Type B pancreatic cell (in vitro differentiated cells): ENCODE measurements at places on chromosomes 12 and 14.

GRCh38 chr12:54016478-54016964 lies 7.7 kb downstream of the HOXC8 start:
- no peak for DNase-seq

DNA sequence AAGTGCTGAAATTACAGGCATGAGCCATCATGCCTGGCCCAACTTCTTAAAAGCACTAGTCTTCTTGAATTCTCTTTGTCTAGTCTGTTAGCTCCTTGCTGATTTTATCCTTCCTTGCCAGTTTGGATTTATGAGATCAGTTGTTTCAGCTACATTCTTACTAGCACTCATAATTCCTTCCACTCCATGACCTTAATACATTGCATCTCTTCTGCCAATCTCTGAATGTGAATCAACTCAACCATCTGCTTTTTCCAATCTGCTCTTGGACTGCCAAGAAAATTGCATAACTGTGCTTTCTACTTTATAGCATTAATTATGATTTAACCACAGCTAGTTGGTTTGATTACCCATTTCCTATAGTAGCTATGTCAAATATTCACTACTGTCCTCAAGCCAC lies 14.9 kb upstream of the HEATR5A start:
- DNase-seq = no peak

DNA sequence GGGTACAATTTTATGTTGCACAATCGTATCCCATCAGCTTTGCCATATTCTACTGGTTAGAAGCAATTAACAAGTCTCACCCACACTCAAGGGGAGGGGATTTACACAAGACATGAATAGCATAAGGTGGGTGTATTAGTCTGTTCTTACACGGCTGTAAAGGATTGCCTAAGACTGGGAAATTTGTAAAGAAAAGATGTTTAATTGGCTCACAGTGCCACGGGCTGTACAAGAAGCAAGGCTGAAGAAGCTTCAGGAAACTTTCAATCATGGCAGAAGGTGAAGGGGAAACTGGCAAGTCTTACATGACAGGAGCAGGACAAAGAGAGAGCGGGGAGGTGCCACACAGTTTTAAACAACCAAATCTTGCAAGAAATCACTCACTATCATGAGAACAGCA lies 231.8 kb upstream of the AMIGO2 start:
- DNase-seq = no peak

DNA sequence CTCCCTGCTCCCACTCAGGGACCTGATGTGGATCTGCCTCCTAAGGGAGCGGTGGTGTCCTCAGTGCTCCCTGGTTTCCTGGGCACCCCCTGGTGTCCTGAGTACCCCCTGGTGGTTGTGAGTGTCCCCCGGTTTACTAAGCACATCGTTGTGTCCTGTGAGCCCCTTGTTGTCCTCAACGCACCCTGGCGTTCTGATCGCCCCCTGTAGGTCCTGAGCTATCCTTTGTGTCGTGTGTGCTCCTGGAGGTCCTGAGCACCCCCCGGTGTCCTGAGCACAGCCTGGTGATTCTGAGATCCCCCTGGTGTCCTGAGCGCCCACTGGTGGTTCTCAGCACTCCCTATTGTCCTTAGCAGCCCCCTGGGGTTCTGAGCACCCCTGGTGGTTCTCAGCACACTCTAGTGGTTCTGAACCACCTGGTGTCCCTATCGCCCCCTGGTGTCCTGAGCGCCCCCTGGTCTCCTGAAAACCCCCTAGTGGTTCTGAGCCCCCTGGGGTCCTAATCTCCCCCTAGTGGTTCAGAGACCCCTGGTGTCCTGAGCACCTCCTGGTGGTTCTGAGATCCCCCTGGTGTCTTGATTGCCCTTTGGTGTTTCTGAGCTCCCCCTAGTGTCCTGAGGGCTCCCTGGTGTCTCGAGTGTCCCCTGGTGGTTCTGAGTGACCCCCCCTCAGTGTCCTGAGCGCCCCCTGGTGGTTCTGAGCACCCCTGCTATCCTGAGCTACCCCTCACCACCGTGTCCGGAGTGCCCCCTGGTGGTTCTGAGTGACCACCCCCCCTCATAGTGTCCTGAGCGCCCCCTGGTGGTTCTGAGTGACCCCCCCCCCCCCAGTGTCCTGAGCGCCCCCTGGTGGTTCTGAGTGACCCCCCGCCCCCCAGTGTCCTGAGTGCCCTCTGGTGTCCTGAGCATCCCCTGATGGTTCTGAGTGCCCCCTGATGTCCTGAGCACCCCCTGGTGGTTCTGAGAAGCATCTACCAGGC lies 615.1 kb downstream of the TMEM121 start:
- no peak for DNase-seq

DNA sequence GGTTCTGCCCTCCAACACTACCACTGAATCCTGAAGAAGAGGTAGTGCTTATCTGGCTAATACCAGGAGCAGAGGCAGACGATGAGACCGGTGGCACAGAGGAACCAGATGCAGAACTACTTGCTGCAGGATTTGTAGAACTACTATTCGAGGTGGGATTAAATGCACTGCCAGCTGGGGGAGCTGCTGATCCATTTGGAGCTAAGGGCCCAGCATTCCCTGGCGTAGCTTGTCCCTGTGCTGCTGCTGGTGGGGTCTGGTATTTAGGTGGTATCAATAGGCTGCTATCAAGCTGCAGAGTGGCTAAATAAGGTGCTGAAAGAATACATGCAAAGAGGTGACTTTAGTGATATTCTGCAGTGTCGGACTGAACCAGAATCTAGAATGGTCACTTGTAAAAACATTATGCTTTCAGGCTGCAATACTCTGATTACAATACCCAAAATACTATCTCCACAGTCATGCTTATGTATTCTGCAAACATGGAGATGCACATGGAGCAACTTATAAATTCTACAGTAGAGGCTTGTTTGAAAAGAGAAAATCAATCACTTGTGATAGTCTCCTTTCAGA lies 294.2 kb downstream of the MED13L start:
- DNase-seq = no peak

DNA sequence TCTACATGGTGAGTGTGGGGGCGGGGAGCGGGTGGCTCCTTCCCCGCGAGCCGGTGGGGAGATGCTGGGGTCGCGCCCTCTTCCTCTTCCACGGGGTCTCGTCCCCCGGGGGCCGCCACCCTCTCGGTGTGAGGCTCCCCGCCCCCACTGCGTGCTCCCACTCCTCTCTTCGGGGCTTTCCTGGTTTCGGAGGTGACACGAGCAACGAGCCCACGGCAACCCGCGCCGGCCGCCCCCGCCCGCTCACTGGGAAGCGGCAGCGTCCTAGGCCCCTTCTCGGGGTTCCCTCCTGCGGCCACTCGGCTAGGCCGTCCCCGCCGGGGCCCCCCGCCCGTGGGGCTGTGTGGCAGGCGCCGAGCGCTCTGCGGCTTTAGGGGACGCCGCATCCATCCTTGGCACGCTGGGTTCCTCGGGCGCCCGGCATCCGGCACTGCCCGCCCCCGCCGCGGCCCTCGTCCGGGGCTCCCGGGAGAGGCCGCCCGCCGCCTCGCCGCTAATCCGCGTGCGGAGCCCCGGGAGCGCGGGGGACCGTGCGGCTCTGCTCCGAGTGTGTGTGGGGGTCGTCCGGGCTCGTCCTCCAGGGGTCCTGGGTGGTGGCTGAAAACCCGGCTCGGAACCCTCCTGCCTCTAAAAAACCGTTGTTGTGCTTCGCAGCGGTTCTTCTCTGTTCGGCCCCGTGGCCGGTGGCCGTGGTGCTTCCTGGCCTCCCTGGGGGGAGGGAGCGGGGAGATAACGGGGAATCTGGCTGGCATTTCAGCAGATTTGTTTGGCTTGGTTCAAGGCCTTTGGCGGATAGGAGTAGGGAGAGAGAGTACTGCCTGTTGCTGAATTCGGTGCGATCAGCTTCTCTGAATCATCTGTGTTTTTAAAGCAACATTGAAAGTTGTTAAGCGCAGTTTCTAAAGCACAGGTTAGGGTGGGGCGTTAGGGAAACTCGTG lies 1.0 kb downstream of the PCNX1 start:
- DNase-seq = peak; percentile 71

- DNase-seq = no peak
Observed at GRCh38 chr14:49975799-49976198, 82.9 kb downstream of the ARF6 start.

DNA sequence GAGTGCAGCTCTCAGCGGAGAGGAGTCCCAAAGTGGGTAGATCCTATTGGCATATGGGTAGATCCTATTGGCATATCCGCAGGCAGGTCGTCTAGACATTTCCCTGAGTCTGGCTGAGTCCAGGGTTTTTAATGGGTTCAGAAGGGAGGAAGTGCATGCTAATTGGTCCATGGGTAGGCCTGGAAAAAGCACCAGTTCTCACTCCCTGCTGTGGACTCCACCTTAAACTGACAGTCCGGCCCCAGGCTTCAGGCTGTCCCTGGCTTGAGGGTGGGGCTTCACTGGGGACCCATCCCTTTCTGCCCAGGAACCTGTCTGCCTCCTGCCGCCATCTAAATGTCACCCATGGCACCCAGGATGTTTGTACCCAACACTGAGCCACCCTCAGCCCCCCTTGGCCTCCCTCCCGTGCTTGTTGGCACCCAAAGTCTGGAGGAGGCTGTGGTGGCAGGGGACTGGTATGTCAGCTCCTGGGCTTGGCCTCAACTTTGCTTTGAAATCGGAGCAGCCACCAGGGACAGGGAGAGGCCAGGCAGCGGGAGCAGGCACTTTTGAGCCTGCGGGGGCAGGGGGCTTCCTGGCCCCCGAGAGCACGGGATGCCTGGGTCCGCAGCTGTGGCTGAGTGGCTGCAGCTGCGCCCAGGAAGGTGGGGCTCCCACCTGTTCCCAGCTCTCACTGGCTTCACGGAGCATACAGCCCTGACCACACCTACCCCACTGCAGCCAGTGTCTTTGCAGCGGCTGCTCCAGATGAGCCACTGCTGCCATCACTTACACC lies 29.6 kb upstream of the YAF2 start:
- DNase-seq = no peak

DNA sequence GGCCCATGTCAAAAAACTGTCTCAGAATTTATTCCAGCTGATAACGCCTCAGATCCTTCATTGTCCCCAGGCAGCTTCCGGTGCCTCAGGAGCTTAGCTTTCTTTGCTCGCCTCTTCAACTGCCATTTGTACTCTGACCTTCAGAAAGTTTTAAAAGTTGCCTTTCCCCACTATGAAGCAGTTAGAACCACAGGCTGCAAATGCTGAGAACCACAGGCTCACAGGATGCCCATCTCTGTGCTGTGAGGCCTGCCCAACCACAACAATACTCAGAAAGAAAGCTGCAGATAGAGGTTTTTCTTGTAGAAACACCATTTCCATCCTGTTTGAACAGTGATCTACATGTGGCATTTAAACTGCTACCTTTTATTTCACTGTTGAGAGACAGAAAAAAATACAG lies 131.1 kb downstream of the PRKCH start:
- no peak for DNase-seq

DNA sequence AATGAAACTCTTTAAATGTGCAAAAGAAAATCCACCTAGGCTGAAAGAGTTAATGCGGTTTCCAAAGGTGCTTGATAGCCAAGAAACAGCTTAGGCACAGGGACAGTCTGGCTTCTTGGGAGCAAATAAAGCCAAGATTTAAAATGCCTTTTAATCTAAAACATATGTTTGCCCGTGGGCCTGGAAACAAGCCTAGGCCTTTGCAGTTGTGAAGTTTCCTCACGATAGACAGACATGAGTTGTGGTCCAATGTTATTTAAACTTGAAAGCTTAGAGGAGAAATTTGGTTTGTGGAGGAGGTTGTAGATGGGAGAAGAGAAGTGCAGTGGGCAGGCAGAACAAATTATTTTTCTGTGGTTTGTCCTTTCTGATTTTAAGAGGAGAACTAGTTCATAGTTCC lies 29.8 kb downstream of the PROX2 start:
- no peak for DNase-seq

- no peak for DNase-seq
Observed at GRCh38 chr12:6852651-6853354, 853 bp downstream of the USP5 start.

GRCh38 chr14:69079188-69079742 lies 73.7 kb downstream of the DCAF5 start:
- no peak for DNase-seq

DNA sequence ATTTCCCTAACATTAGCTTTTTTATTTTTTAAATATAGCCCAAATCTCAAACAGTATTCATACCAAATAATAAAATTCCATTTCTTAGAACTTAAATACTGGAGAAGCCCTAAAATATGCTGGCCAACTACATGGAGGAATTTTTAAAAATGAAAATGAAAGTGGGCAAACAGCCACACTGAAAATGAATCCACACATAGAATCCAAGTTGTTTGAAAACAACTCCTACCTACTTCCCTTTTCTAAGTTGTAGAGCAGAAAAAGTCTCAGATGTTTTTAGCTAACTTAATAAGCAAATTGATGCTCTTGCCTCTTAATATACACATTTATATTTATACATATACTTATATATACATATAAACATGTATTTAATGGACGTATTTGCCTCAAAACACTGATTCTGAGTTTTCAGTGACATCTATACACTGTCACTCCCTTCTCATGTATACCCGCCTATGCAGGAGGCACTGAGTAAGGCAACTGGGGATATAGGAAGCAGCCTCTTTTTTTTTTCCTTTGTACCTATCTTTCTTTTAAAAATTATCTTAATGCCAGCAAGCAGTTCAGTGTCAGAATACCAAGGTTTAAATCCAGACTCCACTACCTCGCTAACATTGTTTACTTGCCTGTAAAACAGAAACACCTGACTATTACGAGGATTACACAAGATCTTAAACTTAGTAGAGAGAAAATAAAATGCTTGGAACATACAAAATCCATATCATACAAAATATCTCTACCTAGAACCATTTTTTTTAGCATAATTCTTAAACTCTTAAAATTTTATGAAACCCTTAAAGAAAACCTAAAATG lies 13.3 kb downstream of the DICER1 start:
- DNase-seq = no peak

- no peak for DNase-seq
Observed at GRCh38 chr12:125137766-125138344, 72.6 kb downstream of the AACS start.

DNA sequence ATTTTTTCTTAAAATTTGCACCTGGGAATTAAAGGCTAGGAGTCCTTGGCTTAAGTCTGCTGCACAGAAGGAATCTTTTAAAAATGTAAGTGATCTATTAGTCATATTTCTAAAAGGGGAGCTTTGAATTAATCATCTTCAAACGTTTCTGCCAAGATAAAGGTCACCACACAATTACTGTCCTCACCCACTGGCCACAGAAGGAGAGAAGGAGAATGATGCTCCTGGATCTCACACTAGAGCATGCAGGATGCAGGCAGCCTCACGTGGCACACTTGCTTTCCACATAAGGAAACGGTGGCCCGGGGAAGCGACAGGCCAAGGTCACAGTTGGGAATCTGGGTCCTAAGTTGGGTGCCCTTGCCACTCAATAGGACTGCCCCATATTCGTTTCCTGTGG lies 16.9 kb downstream of the PLEKHG7 start:
- DNase-seq = no peak

DNA sequence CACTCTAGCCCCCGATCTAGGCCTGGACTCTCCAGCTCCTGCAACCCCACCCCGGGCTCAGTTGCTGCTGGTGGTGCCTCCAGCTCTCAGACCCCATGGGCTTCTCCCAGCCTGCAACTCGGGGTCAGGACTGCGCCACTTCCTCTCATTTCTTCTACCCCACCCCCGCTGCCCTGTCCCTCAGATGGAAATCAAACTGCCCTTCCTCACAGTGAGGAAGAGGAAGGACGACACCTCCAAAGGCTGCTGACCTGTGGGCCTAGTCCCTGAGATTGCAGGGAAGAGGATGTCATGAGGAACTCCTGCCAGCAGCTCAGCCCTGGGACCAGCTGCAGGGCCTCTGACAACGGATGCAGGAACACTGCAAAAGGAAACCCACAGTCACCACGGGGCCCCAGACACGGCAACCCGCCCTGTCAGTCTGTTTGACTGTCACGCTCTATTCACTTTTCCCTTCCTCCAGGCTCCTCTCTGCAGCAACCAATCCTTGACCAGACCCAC lies 29.3 kb upstream of the PNMA1 start:
- no peak for DNase-seq

- DNase-seq = no peak
Observed at GRCh38 chr14:99395909-99396530, 84.6 kb downstream of the SETD3 start.
